ENCODE measurements at places on chromosomes 4 and X. TPM values are rescaled to one million over a fixed set of nuclear protein-coding genes. Genes with fewer than 3 reads are reported as not detected.

Gene GC
- not detected for total RNA-seq

DNA sequence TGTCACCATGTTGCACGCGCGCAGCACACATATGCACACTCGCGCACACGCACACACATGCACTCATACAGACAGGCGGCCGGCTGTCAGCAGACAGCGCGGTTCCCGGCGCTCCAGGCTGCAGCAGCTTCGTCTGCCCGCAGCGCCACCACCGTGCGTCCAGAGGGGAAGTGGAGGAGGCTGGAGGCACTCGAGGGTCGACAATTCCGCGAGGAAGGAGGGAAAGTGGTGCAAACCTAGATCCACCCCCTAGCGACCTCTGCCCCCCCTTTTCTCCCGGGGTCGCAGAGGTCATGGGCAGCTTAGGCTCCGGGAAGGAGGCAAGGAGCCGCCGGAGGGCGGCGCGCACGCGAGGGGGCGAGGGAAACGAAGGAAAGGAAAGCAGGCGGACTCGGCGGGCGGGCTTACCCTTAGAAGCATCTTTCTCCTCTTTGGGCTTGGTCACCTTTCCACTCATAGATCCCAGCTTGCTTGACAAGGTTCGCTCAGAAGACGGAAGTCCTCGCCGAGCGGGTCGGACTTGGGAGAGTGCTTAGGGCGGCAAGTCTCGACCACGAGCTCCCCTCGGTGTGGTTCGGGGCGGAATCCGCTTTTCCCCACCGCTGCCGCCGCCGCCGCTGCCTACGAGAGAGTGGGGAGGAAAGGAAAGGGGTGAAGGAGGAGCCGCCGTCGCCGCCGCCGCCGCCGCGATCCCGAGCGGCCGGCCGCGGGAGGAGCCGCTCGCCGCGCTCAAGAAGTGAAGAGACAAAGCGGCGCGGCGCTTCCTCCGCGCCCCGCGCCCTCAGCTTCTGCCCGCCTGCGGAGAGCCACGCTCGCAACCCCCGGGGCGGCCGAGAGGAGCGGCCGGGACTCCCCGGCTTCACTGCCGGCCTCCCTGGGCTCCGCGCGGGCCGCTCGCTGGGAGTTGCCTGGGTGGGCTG, 326.6 kb upstream of the F9 start:
- no peak overlapping the region for H3K27ac ChIP-seq
- H3K4me1 ChIP-seq = no peaks in the 10 kb centered on the region
- no peaks in the 10 kb centered on the region for H3K36me3 ChIP-seq
- DNase-seq = no peak
- H3K4me3 ChIP-seq = peak overlapping the region; percentile 69
- H3K27me3 ChIP-seq = no peaks in the 10 kb centered on the region

DNA sequence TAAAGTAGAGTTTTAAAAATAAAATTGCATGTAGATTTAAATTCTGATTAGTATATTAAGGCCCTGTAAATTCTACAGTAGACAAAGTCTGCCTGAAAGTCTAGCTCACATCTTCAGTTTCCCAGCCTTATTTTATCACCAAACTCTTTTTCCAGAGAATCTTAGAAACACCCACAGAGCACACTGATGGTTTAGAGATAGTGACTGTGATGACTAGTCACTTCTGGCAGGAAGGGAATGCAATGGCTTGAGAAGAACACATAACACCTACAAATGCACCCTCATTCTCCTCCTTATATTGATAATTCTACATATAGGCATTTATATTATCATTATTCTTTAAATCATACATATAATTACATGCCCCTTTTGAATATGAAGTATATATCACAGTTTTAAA, 232.9 kb downstream of the ARAP2 start:
- DNase-seq = no peak
- no peaks in the 10 kb centered on the region for H3K36me3 ChIP-seq
- H3K4me1 ChIP-seq = no peaks in the 10 kb centered on the region
- H3K27me3 ChIP-seq = no peaks in the 10 kb centered on the region

DNA sequence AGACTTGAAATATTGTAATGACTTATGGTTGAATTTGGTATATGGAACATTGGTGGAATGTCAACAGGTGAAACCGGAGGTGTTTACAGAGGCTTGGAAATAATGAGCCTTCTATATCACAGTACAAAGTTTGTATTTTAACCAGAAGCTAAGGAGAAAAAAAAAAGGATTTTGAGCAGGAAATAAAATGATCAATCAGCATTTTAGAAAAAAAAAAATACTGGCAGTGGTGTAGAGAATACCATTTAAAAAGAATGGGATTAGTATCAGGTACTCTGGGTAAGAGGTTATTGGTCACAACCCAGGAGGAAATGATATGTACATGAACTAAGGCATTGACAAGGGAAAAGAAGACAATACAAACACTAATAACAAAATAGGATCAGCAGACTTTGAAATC, 587.1 kb upstream of the HTR2C start:
- no peaks in the 10 kb centered on the region for H3K4me1 ChIP-seq
- H3K4me3 ChIP-seq = no peak overlapping the region
- no peaks in the 10 kb centered on the region for H3K27me3 ChIP-seq
- H3K27ac ChIP-seq = no peak overlapping the region
- no peak for DNase-seq

- no peak overlapping the region for H3K27ac ChIP-seq
- H3K36me3 ChIP-seq = no peaks in the 10 kb centered on the region
- H3K27me3 ChIP-seq = no peaks in the 10 kb centered on the region
- H3K4me1 ChIP-seq = no peaks in the 10 kb centered on the region
Observed at GRCh38 chrX:135308345-135308855, 880 bp upstream of the ETDC start.

Gene SORBS2
- 443 TPM for total RNA-seq

- H3K27ac ChIP-seq = no peak overlapping the region
- no peaks in the 10 kb centered on the region for H3K36me3 ChIP-seq
- H3K27me3 ChIP-seq = no peaks in the 10 kb centered on the region
- peaks cover 16% of the 10 kb centered on the region for H3K4me1 ChIP-seq
- H3K4me3 ChIP-seq = no peak overlapping the region
Observed at GRCh38 chr4:155509555-155509954, 132.8 kb upstream of the MAP9 start.

Gene TCEAL2
- 10.3 TPM for total RNA-seq
